Type B pancreatic cell (in vitro differentiated cells): ENCODE measurements at places on chromosomes 6 and 20. TPM values are rescaled to one million over a fixed set of nuclear protein-coding genes. Genes with fewer than 3 reads are reported as not detected.
A peak's percentile ranks its signal among the peaks of the same experiment; 100 is the strongest.

GRCh38 chr20:44056010-44056698, 130.8 kb downstream of the JPH2 start:
- peak; percentile 58 for DNase-seq

The PNPLA1 gene
- total RNA-seq, result 0.12 TPM in 1 of 2 replicates, not detected in the other

The NECAB3 gene
- total RNA-seq, result 67.4 and 68.2 TPM in 2 replicates

DNA sequence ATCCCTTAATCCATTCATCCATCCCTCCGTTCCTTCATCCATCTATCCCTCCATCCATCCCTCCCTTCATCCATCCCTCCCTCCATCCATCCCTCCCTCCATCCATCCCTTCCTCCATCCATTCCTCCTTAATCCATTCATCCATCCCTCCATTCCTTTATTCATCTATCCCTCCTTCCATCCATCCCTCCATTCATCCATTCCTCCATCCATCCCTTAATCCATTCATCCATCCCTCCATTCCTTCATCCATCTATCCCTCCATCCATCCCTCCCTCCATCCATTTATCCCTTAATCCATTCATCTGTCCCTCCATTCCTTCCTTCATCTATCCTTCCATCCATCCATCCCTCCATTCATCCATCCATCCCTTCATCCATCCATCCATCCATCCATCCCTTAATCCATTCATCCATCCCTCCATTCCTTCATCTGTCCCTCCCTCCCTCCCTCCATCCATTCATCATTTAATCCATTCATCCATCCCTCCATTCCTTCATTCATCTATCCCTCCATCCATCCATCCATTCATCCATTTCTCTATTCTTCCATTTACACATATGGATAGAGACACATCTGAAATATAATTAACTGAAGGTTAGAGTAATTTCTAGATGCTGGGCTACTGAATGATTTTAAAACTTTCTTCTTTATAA, 100.9 kb downstream of the TSHZ2 start:
- no peak for DNase-seq

- DNase-seq, result no peak
Measured at GRCh38 chr6:30683183-30683979, 3.1 kb downstream of the PPP1R18 start.

DNA sequence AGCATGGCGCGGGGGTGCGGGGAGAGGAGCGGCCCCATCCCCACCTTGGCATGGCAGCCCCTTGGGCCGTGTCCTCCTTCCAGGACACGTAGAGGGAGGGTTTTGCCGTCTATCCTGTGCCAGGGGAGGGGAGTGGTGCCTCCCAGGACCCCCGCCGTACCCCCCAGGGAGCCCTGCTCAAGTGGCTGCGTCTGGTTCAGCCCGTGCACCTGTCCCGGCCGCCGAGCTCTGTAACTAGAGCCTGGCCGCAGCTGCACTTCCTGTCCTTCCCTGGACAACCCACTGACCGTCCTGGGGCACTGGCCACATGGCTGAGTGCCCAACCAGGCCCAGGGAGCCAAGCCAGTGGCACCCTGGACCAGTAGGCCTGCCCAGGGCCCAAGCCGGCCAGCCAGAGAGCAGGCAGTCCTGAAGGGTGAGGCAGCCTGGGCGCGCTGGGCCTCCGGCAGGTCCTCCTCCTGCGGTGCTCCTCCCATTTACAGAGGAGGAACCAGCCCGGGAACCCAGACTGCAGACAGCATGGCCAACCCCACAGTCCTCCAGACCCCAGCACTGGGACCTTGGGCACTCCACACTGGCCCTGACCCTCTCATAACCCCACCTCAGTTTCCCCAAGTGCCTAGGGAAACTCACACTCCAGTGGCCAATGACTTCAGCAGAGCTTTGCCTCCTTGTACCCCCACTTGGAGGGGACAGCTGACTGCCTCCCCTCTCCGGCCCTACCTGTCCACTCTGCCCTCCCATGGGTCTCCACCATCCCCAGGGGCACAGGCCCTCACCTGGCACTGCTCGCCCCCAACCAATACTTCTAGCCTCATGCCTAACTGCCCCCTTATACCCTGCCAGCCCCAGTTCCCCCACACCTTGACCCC, 8.7 kb downstream of the LAMA5 start:
- DNase-seq, result no peak

GRCh38 chr20:46022411-46023147, 6.4 kb upstream of the SLC12A5 start:
- no peak for DNase-seq

- DNase-seq, result no peak
Measured at GRCh38 chr6:37354526-37355384, 972 bp downstream of the RNF8 start.

- DNase-seq, result no peak
Measured at GRCh38 chr20:62395311-62396242, 8.7 kb downstream of the RPS21 start.

- DNase-seq, result no peak
Measured at GRCh38 chr6:144411531-144412165, 126.5 kb downstream of the UTRN start.

The SH3BGRL2 gene
- total RNA-seq, result 40.0 and 75.3 TPM in 2 replicates

The BPIFB2 gene
- total RNA-seq, result 0.22 TPM in 1 of 2 replicates, not detected in the other

DNA sequence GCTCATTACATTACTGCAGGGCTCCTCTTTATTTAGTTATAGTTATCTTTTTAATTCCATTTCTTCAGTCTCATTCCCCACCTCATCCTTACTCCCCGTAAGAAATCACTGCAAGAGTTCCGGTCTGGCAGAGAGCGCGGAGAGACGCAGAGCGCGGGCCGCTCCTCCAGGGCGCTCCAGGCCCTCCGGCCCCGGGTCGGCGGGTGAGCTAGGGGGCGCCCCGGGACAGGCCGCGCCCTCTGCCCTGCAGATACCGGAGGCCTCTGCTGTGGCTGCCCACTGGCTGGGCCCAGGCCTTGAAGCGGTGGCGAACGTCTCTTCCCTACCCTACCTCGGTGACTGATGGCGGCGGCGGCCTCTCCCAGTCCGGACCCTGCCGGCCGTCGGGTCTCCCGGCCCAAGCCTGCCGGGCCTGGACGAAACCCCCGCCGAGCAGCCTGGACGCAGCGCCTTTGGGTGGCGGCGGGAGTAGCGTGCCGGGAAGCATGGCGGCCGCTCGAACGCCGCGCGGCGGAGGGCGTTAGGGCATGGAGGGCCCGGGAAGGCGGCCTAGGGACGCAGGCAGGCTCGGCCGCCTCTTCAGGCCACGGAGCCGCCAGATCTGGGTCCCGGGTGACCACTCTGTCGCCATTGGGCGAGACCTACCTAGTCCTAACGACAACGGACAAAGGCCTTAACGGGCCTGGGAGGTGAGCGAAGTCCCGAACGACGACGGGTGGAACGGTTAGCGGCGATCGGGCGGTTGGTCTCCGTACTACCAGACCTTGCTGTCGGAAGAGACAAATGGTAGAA, 16.4 kb upstream of the HMGN4 start:
- DNase-seq, result peak; percentile 81

The RIPPLY2 gene
- 1.6 and 1.8 TPM in 2 replicates for total RNA-seq

The MRPL2 gene
- total RNA-seq, result 58.6 and 71.8 TPM in 2 replicates

- DNase-seq, result peak; percentile 70
Measured at GRCh38 chr6:47308552-47309290, 984 bp downstream of the TNFRSF21 start.

The SFTA2 gene
- total RNA-seq, result 2.7 and 3.6 TPM in 2 replicates

DNA sequence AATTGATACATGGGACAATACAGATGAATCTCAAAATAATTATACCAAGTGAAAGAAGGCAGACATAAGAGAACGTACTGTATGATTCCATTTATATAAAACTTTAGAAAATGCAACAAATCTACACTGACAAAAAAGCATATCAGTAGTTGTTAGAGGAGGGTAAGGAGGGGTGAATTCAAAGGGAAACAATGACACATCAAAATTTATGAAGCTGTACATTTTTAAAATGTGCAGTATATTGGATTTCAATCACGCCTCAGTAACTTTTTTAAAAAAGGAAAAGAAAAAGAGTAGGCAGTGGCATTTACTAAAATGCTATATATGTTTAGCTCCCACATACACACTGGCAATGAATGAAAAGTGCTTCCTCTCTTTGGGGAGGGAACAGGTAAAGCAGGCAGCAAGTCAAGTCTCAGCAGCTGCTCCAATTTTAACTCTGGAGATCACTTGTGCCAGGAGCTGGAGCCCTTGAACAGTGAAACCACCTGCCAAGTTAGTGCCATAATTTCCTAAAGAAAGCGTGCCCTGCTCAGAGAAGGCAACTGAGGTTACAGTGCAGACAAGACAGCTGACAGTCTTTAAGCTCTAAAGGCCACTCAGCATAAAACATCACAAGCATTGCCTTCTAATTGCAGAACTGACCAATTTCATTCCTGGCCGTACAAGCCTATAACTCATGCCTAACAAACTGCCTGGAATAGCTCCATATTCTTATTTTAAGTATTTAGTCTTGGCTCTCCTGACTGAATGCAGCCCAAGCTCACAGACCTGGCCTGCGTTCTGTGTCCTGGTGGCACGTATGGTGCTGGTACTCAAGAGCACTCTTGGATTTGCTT, 10.9 kb downstream of the FKBP1A start:
- no peak for DNase-seq

- DNase-seq, result no peak
Measured at GRCh38 chr6:145110109-145110508, 625.2 kb downstream of the EPM2A start.

GRCh38 chr6:105207524-105208269, 27.9 kb upstream of the POPDC3 start:
- no peak for DNase-seq

DNA sequence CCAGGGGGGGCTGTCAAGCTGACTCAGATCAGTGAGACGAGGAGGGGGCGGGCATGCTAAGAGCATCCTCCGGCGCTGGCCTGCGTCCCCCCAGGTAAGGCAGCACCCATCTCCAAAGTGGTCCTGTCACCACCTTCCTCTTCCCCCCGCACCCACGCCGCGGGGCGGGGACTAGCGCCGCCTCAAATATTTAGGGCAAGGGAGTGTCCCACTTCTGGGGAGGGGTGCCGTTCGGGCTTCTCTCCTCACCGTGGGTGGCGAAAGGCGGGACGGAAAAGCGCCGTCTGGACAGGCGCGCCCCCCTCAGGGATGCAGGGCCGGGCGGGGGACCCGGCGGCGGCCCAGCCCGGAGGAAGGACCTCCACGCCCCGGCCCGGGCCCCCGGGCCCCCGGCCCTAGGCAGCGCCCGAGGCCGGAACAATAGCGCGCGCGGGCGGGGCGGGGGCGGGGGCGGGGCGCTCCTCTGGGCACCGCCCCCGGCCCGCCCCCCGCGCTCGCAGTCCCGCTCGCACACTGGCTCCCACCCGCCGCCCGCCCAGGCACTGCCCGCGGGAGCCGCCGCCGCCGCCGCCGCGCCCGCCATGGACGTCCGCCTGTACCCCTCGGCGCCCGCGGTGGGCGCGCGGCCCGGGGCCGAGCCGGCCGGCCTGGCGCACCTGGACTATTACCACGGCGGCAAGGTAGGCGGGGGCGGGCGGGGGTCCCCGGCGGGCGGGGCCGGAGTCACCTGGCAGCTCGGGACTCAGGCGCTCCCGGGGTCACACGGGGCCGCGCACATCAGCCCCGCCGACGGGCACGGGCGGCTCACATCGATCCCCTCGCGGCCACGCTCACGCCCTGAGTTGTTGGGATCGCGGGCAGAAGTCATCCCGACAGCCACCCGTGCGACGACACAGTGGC, at the start of gene TOX2:
Gene TOX2 (plus strand): TSS at position 542 of the 900 bp plus-strand sequence. CDS start 40 bp downstream, at position 582.
- DNase-seq, result peak; percentile 75

DNA sequence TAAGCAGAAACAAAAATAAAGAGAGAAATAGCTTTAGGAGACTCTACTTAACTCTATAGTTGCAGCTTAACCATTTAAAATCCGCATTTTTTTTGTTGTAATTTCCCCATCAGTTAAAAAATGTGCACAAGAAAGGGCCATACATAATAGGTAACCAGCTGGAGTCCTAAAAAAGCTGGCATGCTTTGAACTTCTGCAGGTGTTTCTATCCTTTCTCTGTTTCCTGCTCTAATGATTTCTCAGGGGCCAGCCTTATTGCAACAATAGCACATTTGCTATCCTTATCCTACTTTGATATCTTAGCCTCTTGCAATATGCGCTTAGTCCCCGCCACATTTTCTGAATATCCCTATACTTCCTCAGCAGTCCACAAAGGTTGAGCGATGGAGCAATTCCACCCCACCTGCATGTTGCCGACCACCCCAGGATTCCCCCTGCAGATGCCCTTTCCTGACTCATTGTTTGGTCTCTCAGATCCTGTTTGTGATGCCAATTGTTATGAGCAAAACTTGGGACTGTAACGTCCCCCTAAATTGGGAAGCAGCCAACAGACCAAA, 48.5 kb downstream of the TRIM27 start:
- DNase-seq, result no peak

The RHAG gene
- total RNA-seq, result not detected in 2 replicates

- DNase-seq, result no peak
Measured at GRCh38 chr6:169075211-169075914, 178.3 kb downstream of the THBS2 start.

GRCh38 chr6:53641348-53641747, 24.2 kb downstream of the KLHL31 start:
- DNase-seq, result no peak

DNA sequence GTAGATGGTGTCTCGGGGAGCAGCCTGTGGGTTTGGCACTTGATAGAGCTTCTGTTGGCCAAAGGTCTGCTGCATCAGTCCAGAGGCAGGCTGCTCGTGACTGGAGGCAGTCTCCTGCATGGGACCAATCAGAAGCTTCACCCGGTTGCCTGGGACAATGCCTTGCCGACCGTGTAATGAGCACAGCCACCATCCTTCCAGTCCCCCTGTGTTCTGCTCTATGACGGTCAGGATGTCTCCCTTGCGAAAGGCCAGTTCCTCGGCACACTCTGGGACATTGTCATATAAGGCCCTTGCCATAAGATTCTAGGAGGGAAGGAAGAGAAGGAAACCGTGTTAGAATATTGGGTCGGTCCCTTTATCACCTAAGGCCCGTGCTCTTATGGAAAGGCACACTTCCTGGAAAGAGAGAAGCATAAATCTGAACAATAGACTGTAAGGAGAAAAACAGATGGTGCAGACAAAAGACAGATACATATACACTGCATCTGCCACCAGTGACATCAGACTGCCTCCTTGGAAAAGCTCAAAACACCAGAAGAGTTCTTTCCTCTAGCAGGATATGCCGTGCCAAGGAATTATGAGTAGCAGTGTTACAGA, 18.9 kb downstream of the NEDD9 start:
- no peak for DNase-seq

DNA sequence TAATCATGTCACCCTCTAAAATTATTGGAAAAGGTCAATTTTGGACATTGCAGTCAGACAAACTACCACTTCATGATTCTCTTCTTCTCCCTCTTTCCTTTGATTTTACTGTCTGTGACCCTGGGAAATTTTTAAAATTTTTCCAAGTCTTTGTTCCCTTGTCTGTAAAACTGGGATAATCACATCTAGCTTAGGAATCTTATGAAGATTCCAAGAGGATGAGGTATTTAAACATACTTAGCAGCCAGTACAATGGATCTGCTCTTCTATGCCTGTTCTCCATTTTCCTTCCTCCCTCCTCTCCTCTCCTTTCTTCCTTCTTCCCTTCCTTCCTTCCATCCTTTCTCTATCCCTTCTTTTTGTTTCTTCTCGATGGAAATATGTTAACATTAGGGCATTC, 651.6 kb upstream of the MARCKS start:
- DNase-seq, result no peak

DNA sequence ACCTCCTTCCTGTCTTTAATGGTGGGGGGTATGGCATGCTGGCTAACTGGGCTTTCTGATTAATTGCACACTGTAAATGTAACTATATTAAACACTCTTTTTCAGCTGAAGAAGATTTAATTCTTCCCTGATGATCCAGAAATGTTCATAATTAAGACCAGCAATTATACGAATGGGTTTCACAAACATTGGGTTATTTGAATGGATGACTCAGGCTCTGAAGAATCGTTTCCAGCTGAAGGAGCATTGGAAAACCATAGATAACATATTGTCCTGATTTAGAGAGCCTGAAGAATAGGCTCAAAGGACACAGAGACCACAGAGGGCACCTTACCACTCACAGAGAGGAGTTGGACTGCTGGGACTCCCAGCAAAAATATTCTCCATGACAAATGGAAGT, 130.7 kb upstream of the SSTR4 start:
- DNase-seq, result no peak
